ENCODE measurements at places on chromosomes 16 and 17. TPM values are rescaled to one million over a fixed set of nuclear protein-coding genes. Genes with fewer than 3 reads are reported as not detected.
A peak's percentile ranks its signal among the peaks of the same experiment; 100 is the strongest.

The CA5A gene
- 0.16 TPM for polyA plus RNA-seq

DNA sequence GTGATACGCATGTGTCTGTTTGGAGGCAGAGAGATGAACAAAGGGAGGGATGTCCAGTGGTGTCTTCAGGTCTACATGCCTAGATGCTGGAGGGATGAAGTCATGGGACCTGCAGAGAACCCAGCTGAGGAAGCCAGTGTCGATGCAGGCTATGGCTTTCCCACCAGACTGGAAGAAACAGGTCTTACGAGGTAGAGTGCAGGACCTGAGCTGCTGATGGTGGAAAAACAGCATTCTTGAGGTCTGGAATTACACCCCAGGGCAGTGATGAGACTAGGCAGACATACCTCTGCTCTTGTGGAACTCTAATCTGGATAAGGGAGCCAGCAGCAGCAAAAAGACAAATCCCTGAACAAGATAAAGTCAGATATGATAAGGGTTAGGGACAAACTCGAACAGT, 37.4 kb downstream of the ARSG start:
- DNase-seq: no peak

DNA sequence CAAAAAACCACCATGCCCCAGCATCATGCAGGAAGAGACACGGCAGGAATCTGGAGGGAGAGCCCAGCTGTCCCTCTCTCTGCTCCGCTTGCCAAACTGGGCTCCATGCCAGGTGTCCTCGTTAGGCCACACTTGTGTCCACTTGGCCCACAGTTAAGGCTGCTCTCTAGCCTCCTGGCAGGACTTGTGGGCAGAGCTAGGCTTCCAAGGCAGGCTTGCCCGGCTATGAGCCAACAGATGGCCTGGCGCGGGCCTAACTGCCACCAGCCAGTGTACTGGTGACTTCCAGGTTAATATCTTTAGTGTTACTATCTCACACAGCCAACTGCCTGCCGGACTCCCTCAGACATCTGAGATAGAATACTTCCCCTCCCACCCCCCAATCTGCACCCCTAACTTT, 10.6 kb downstream of the ATP6V0D1 start:
- DNase-seq: no peak

GRCh38 chr17:17933775-17934174, 38.4 kb downstream of the TOM1L2 start:
- no peak for DNase-seq

GRCh38 chr17:57909551-57909950, 45.7 kb downstream of the CUEDC1 start:
- DNase-seq: no peak

DNA sequence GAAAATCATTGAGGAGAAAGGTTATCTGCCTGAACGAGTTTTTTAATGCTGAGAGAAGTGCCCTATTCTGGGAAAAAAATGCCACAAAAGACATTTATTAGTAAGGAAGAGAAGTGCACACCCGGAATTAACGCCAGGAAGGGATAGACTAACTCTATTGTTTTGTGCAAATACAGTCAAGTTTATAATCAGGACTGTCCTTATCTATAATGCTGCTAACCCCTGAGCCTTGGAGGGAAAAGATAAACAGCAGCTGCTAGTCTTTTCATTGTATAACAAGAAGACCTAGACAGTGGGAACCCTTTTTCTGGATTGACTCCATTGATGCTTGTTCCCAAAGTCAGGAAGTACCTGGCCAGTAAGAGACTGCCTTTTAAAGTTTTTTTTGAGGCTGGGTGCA, 26.5 kb downstream of the BCAS3 start:
- DNase-seq: no peak

DNA sequence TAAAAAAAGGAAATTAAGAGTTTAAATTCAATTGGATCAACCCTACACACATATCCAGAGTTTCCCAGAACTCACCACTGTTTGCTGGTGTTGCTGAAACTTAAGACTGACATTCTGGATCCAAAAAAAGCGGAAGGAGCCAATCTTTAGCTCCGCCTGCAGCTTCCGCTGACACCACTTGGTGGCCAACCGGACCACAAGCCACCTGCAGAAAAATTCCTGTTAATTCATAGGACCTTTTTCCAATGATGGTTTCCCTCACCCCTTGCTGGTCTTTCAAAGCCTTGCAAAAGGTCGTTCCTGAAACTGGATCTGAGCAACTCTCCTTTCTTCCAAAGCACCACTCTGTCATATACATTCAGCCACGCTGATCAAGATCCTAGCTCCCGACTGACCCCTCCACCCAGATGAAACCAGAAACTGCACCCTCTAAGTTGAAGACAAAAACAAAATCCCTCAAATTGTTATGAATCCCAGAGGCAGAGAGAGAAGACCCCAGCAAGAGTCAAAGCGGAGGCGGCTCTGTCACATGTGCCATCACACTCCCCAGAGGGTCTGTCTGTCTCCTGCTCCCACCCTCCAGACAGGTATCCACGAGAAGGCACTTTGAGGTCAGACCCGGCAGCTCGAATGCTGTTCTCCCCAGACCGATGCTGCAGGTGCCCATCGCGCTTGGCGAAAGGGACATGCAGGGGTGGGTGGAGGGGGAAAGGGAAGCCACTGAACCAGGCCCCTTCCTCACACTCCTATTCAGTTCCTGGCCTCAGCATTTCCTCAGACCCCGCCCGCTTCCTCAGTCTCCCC, 773 bp downstream of the BLTP2 start:
- no peak for DNase-seq

GRCh38 chr16:3474136-3474779, 21.0 kb downstream of the C16orf90 start:
- no peak for DNase-seq

- DNase-seq: peak; percentile 54
Measured at GRCh38 chr17:82545071-82545462, 25.5 kb downstream of the FOXK2 start.

GRCh38 chr16:89426736-89427530, 63.4 kb downstream of the ANKRD11 start:
- DNase-seq: no peak

Measured in renal pelvis (tissue), 12 donors.